Stimulated activated CD4-positive, alpha-beta T cell treated with anti-CD3 and anti-CD28 coated beads, Interleukin-2, amount 100 ng/mL, for 48 hours (primary cell): ENCODE measurements at places on chromosomes 3 and 15.

DNA sequence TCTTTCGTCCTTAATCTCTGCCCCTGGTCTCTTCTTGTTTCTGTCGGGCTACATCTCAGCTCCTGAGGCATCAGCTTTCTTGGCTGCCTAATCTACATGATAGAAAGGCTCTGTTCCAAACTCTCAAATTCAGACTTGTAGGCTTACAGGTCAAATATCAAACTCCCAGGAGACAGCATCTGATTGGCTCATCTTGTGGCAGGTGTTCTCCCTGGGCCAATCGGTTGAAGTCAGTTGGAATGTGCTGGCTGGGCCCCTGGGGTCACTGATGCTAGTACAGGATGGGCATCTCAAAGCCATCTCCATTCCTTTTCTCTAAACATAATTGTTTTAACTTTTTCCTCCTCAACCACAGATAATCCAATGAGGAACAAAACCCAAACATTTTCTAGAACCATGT lies 198.7 kb downstream of the CNTN3 start:
- no peak for DNase-seq

DNA sequence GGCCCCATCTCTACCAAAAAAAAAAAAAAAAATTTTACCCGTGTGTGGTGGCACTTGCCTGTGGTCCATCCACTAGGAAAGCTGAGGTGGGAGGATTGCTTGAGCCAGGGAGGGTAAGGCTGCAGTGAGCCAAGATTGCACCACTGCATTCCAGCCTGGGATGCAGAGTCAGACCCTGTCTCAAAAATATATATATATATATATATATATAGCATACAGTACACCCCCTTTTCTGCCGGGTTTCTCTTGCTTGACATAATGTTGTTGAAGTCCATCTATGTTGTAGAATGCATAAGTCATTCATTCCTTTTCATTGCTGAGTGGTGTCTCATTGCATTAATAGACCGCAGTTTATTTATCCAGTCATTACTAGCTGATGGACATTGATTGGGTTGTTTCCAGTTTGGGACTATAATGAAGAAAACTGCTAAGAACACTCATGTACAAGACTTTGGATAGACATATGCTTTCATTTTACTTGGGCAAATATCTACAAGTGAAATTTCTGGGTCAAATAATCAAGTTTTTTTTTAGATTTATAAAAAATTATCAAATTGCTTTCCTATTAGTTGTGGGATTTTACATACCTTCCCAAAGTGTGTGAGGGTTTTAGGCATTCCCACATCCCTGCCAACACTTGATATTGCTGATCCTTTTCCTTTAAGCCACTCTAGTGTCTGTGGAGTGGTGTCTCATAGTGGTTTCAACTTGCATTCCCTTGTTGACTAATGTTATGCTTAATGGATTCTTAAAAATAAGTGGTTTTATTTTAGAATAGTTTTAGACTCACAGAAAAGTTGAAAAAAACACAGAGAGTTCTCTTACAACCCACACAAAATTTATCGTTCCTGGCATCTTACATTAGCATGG lies 2.1 kb upstream of the PRR20G start:
- no peak for DNase-seq

DNA sequence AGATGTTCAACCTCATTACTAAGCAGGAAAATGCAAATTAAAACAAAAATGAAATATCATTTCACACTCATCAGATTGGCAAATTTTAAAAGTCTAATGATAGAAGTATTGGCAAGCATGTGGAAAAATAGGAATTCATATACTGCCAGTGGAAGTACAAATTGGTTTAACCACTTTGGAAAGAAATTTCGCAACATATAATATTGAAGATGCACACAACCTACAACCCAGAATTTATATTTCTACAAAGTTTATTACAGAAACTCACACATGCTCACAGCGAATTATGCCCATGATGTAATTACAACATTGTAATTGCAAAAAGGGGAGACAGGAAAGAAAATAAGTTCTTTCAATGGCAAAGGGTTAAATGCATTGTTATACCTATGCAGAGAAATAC lies 324.1 kb downstream of the IGSF11 start:
- no peak for DNase-seq

- DNase-seq: no peak
Observed at GRCh38 chr3:90034038-90034437, 926.6 kb downstream of the EPHA3 start.

DNA sequence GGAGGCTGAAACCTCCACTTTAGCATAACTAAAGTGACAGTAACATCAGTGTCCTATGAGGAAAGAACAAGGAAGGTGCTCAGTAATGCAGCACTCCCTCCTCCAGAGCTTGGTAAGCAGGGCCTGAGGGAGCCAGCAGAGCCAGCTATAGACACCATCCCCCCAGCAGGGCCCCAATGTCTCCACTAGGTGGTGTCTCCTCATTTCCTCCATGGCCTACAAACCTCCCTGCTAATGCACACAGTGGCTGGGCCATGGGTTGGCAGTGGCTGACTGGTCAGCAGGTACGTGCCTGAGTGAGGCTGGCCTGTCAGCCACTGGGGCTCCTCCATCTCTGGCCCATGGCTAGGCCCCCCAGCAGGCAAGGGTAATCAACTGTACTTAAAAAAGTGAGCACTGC lies 13.6 kb downstream of the MRPS25 start:
- DNase-seq: peak; percentile 23

- no peak for DNase-seq
Observed at GRCh38 chr3:64047787-64048186, 24.5 kb upstream of the PSMD6 start.

DNA sequence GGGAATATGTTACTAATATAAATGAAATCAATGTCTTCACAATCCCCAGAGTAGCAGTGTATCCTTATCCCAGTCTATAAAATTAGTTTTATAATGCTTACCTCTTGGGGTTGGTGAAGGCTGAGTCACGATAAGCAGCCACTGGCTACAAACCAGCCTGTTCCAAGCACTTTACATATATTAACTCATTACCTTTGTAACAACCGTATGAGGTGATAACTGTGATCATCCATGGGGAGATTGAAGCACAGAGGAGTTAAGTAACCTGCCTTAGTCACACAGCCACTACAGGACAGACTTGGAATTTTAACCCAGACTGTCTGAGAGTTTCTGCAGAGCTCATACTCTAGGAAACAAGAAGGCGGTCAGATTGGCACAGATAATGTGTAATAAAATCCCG lies 43.3 kb upstream of the MITF start:
- no peak for DNase-seq

GRCh38 chr15:37898362-37898761 lies 36.1 kb upstream of the TMCO5A start:
- DNase-seq: no peak

DNA sequence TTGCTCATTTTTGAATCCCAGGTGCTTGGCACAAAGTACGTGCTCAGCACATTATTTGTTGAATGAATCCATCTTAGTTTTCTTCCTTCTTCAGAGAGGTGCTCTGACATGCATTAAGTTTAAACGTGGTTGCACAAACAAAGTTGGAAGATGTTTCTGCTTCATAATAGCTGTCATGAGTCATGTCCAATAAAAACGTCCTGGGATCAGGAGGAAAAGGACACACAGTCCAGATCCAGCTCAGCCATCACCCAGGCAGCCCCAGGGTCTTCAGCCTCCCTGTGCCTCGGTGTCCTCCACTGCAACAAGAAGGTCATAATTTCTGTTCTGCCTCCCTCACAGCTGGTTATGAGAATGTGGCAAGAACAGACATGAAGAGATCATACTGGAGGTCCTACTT lies 55.4 kb downstream of the CCNL1 start:
- no peak for DNase-seq

GRCh38 chr15:60509470-60509869 lies 30.5 kb upstream of the ICE2 start:
- DNase-seq: no peak

DNA sequence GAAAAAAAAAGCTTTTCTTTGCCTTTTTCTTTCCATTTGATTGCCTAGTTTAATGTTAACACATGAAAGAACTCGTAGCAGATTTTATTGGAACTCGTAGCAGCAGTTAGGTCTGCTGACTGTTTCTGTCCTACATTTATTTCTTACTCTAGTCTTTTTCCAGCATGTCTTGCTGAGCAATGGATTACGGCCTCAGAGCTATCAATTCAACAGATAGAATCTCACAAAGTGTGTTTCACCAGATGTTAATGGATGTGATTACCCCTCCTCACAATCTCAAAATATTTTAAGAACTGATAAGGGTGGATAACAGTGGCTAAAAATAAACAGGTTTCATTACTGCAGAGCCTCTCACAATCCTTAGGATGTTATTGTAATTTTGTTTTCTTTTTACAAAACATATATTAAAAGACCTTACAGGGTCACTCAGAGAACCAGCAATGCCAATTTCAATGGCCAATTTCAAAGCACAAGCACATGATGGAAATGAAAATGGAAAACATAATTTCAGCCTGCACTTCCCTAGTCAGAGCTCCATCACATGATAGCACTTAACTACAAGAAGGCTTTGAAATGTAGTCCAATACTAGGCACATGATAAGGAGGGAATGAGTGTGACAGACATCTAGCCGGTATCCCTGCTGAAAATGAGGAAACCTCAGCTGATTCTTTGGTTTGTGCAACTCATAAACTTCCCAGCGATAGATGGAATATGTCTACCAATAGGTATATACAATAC lies 838.1 kb upstream of the SEMA6D start:
- DNase-seq: no peak

DNA sequence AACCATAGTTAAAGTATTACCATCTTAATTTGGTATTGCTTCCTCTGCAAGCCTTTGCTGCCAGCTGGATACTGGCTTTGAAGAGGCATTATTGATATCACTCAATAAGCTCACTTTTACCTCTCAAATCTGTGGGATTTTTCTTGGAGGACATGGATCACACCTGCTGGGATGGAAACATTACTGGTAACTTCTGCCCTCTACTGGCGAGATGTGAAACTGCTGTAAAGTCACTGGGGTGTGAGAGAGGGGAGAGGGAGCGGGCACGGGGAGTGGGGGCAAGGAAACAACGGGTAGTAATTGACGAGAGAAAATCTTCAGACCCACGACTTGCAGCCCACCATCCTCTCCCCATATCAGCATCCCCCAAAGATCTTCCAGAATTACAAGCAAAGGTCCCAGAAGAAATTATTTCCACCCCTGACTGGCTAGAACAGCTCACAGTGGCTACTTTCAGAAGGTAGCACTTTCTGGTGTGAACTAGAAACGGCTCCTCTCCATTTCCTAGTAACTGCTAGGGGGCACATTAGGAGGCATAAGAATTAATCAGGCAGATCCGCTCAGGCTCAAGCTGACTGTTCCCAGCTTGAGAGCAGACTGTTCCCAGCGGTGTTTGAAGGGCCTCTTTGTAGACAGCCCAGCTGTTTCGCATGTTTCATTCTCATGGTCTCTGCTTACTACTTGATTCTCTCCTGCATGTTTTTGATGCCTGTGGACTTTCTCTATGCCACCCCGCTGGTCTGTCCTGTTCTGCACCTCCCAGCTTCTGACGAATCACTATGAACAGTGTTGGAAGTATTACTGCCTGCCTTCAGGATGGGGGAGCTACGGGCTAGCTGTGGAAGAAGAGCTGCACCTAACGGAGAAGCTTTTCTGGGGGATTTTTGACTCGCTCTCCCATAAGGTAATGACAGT lies 230.4 kb upstream of the CHRM5 start:
- peak; percentile 43 for DNase-seq

DNA sequence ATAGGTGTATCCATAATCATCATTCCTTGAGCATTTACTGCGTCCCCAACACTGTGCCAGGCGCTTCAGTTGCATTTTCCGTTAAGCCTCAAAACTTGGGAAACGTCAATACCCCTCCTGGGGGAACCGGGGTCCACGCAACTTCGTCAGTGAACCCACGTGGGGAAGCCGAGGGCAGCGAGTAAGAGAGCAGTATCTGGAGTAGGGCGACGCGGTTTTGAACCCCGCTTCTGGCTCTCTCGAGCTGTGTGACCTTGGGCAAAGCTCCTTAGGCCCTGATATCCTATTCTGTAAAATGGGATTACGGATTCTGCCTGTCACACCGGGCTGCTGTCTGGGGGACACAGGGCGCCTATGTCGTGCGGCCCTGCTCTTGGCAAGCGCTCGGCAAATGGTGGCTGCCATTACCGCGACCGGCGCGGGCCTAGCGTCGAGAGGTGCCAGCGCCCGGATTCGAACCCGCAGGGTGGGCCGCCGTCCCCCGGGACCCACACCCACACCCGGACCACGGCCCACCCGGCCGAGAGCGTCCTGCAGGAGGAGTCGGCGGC lies 590 bp downstream of the POLG start:
- DNase-seq: no peak

DNA sequence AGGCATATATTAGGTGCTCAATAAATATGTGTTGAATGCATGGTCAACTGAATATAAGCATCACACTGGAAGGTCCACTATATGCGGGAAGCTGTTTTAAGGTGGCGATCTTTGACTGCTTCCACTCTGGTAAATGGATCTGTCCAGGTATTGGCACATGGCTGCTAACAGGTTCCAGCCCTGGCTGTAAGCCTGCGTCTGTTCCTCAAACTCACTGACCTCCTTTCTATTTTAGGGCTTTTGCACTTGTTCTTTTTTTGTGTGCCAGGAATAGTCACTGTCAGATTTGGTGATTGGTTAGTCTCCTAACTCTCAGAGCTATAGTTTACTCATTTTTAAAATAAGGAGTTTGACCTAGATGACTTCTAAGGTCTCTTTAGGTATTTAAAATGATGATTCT lies 46.2 kb downstream of the ADAMTSL3 start:
- no peak for DNase-seq

DNA sequence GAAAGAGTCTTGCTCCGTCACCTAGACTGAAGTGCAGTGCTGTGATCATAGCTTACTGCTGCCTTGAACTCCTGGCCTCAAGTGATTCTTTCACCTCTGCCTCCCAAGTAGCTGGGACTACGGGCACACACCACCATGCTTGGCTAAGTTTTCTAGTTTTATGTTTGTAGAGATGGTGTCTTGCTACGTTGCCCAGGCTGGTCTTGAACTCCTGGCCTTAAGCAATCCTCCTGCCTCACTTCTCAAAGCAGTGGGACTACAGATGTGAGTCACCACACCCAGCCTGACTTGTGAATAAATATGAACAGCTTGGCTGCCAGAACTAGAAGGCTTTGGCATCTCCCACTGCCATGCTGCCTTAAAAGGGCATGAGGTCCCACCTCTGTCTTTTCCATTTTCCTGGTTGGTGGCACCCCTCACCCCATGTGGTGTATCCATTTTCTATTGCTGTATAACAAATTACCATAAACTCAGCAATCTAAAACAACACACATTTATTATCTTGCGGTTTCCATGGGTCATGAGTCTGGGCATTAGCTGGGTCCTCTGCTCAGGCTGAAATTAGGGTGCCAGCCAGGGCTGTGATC lies 44.3 kb downstream of the PTPRG start:
- DNase-seq: no peak
